Activated CD4-positive, alpha-beta memory T cell treated with anti-CD3 and anti-CD28 coated beads for 36 hours (primary cell): ENCODE measurements at places on chromosomes 6 and 20. TPM values are rescaled to one million over a fixed set of nuclear protein-coding genes. Genes with fewer than 3 reads are reported as not detected.
A peak's percentile ranks its signal among the peaks of the same experiment; 100 is the strongest.

PACSIN1 gene
- 0.40 TPM for total RNA-seq

TTK gene
- total RNA-seq: 39.4 TPM

GLP1R gene
- not detected for total RNA-seq

MEI4 gene
- not detected for total RNA-seq

BPIFB1 gene
- not detected for total RNA-seq

- no peak overlapping the region for H3K27ac ChIP-seq
- H3K4me1 ChIP-seq: no peaks in the 10 kb centered on the region
- H3K36me3 ChIP-seq: no peaks in the 10 kb centered on the region
- DNase-seq: no peak
Observed at GRCh38 chr6:141736104-141736503, 396.6 kb upstream of the GJE1 start.

GRCh38 chr20:40241596-40242343, 447.3 kb downstream of the MAFB start:
- H3K27ac ChIP-seq: no peak overlapping the region
- H3K4me1 ChIP-seq: no peaks in the 10 kb centered on the region
- H3K4me3 ChIP-seq: no peak overlapping the region
- no peaks in the 10 kb centered on the region for H3K36me3 ChIP-seq
- peaks cover 4% of the 10 kb centered on the region for H3K27me3 ChIP-seq

DNA sequence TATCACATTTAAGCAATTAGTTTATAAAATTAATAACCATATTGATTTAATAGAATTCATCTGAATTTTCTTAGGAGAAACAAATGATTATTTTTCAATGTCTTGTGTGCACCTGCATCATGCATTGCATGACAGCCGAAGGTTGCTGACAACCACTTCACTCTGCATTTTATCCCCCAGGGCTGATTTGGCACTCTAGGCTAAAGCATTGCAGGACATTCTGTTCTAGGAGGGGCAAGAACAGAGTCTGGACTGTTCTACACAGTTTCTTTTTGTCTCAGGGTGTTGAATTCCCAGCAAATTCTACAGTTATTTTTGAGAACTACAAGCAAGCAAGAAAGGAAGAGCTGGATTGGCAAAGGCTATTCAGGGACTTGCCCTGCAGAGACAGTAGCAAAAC, 570.4 kb upstream of the EYS start:
- no peak overlapping the region for H3K27ac ChIP-seq
- H3K27me3 ChIP-seq: no peaks in the 10 kb centered on the region
- DNase-seq: no peak
- H3K36me3 ChIP-seq: no peaks in the 10 kb centered on the region
- no peak overlapping the region for H3K4me3 ChIP-seq

DNA sequence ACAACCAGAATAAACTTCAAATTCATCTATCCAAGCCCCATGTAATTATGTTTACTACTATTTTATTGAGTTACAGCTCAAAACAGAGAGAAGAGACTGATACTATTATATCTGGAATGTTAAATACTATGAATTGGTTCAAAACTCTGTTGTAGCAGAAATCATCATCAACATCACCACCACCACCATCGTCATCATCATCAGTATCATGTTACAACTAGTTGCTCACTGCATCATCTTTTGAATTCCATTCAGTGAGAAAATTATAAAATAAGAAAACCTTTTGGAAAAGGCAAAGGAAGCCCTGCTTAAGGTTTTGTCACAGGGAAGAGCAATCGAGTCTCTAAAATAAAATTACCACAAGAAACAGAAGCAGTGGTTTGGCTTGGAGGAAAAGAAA, 36.2 kb upstream of the THEMIS start:
- no peak overlapping the region for H3K4me3 ChIP-seq
- H3K27ac ChIP-seq: no peak overlapping the region
- DNase-seq: no peak
- no peaks in the 10 kb centered on the region for H3K27me3 ChIP-seq
- H3K4me1 ChIP-seq: peaks cover 51% of the 10 kb centered on the region

DNA sequence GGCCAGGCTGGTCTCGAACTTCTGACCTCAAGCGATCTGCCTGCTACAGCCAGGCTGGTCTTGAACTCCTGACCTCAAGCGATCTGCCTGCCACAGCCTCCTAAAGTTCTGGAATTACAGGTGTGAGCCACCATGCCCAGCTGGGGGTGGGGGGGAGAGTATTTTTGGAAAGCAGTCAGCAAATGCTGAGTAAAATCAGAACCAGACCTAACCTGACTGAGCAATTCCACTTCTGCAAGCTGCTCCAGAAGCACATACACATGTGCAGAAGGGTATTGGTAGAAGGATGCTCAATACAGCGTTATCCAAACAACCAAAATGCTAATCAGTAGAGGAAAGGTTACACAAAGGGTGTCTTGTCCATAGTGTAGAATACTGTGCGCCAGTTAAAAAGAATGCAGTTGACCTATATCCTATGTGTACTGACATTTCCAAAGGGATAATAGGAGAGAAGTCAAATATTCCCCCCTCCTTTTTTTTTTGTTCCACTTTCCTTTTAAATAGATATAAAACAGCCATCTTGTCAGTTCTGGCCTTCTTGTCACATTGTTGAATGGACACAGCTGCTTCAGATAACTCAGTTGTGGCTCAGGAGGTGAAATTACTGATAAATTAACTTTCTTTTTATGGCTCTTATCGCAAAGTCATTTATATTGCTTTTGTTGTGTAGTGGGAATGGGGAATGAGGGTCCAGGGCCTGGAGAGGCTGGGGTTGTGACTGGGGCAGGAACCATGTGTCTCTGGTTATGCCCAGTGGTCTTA, 74.6 kb downstream of the DTD1 start:
- no peak overlapping the region for H3K4me3 ChIP-seq
- no peaks in the 10 kb centered on the region for H3K27me3 ChIP-seq
- H3K4me1 ChIP-seq: peaks cover 5% of the 10 kb centered on the region
- peak; percentile 35 for DNase-seq
- H3K27ac ChIP-seq: no peak overlapping the region

- H3K36me3 ChIP-seq: peaks cover 12% of the 10 kb centered on the region
- no peaks in the 10 kb centered on the region for H3K4me1 ChIP-seq
- no peak overlapping the region for H3K4me3 ChIP-seq
- DNase-seq: no peak
Observed at GRCh38 chr6:109834595-109835437, 143.3 kb upstream of the GPR6 start.

- no peaks in the 10 kb centered on the region for H3K36me3 ChIP-seq
- DNase-seq: no peak
- no peak overlapping the region for H3K27ac ChIP-seq
Observed at GRCh38 chr6:157454762-157455714, 74.0 kb downstream of the ZDHHC14 start.

- no peaks in the 10 kb centered on the region for H3K4me1 ChIP-seq
- H3K4me3 ChIP-seq: no peak overlapping the region
- H3K36me3 ChIP-seq: peaks cover 14% of the 10 kb centered on the region
- H3K27me3 ChIP-seq: no peaks in the 10 kb centered on the region
- no peak for DNase-seq
- H3K27ac ChIP-seq: no peak overlapping the region
Observed at GRCh38 chr6:304833-305370, 12.6 kb downstream of the DUSP22 start.

GRCh38 chr6:139020689-139021088, 7.9 kb upstream of the ABRACL start:
- no peak overlapping the region for H3K27ac ChIP-seq
- no peak for DNase-seq
- no peaks in the 10 kb centered on the region for H3K4me1 ChIP-seq
- no peaks in the 10 kb centered on the region for H3K36me3 ChIP-seq
- H3K27me3 ChIP-seq: no peaks in the 10 kb centered on the region
- H3K4me3 ChIP-seq: no peak overlapping the region

- H3K4me1 ChIP-seq: peaks cover 45% of the 10 kb centered on the region
- peaks cover 92% of the 10 kb centered on the region for H3K36me3 ChIP-seq
- H3K4me3 ChIP-seq: no peak overlapping the region
Observed at GRCh38 chr20:49288250-49288751, 10.4 kb upstream of the ZNFX1 start.

- peak overlapping the region; percentile 28 for H3K4me3 ChIP-seq
- H3K27me3 ChIP-seq: no peaks in the 10 kb centered on the region
- H3K4me1 ChIP-seq: peaks cover 71% of the 10 kb centered on the region
Observed at GRCh38 chr6:52304983-52305390, 20.4 kb upstream of the MCM3 start.

GRCh38 chr20:44627364-44628010, 24.0 kb downstream of the ADA start:
- no peak overlapping the region for H3K4me3 ChIP-seq
- H3K36me3 ChIP-seq: peaks cover 30% of the 10 kb centered on the region
- no peaks in the 10 kb centered on the region for H3K27me3 ChIP-seq
- no peak for DNase-seq
- H3K27ac ChIP-seq: no peak overlapping the region

DNA sequence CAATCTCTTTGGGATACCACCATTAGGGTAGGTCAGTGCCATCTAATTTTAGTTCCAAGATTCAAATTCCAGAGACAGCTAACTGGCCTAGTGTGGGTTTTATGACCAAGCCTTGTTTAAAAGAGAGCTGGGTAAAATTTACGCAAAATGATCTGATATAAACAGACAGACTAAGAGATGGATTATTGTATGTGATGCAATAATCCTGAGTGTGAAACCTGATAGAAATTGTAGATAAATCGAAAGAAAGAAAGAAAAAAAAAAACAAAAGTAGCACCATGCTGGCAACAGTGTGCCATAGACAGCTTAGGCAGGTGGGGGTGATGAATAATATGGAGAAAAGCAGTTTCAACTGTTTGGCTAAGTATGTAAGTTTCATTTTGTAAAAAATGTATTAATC, 2.9 kb downstream of the ZNF184 start:
- H3K27ac ChIP-seq: no peak overlapping the region
- no peak overlapping the region for H3K4me3 ChIP-seq

DNA sequence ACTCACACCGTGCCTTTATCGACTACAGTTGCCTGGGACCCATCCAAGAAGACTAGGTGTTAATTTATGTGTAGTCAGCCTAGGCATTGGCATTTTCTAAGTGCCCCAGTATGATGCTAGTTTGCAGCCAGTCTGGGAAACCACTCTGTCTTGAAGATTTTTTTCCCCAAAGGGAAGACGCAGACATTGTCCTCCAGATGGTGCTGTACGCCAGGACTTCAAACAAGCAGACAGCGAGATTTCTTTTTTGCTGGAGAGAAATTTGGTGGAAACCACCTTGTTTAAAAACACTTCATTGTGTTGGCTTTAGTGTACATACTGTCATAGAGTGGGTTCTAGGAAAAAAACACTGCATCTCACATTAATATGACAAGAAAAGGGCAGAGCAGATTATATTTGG, 30.0 kb downstream of the ALDH5A1 start:
- peaks cover 2% of the 10 kb centered on the region for H3K36me3 ChIP-seq
- no peaks in the 10 kb centered on the region for H3K27me3 ChIP-seq
- peak; percentile 13 for DNase-seq
- H3K27ac ChIP-seq: no peak overlapping the region
- no peak overlapping the region for H3K4me3 ChIP-seq
- H3K4me1 ChIP-seq: peaks cover 3% of the 10 kb centered on the region

DNA sequence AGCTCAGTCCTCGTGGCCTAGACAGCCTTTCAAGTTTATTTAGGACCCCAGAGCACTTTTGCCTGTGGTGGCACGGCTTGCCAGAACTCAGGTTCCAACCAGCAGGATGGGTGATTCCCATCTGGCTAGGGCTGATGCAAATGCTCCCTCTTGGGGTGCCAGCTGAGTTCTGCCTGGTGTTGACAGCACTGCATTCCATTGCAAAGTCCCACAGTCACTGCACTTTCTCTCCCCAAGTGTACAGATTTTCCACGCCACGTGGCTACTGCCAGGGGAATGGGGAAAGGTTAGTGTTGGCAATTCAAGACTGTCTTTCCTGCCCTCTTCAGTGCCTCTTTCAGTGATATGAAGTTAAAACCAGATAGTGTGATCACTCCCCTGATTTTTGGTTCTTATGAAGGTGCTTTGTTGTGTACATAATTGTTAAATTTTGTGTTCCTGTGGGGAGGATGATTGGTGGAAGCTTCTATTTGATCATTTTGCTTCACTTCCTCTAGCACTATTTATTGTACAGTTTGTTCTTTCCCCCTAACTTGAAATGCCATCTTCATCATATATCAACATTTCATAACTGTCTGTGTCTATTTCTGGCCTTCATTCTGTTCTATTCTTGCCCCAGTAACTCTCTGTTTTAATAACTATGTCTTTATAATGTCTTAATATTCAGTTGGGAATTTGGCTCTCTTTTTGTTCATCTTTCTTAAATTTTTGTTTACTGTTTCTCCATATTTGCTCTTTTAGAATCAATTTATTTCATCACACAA, 86.2 kb downstream of the CFAP61 start:
- no peak overlapping the region for H3K27ac ChIP-seq
- no peak for DNase-seq
- H3K4me3 ChIP-seq: no peak overlapping the region
- H3K4me1 ChIP-seq: no peaks in the 10 kb centered on the region
- H3K27me3 ChIP-seq: no peaks in the 10 kb centered on the region
- no peaks in the 10 kb centered on the region for H3K36me3 ChIP-seq

- no peaks in the 10 kb centered on the region for H3K4me1 ChIP-seq
- H3K27ac ChIP-seq: no peak overlapping the region
- no peak overlapping the region for H3K4me3 ChIP-seq
Observed at GRCh38 chr6:14190191-14190928, 72.8 kb downstream of the CD83 start.

GRCh38 chr20:39825950-39826349, 863.1 kb downstream of the MAFB start:
- no peak for DNase-seq
- H3K27me3 ChIP-seq: peaks cover 1% of the 10 kb centered on the region
- no peak overlapping the region for H3K27ac ChIP-seq
- H3K4me1 ChIP-seq: no peaks in the 10 kb centered on the region
- no peaks in the 10 kb centered on the region for H3K36me3 ChIP-seq
- H3K4me3 ChIP-seq: no peak overlapping the region

- H3K4me3 ChIP-seq: no peak overlapping the region
- H3K27ac ChIP-seq: no peak overlapping the region
- no peaks in the 10 kb centered on the region for H3K4me1 ChIP-seq
- H3K36me3 ChIP-seq: peaks cover 2% of the 10 kb centered on the region
Observed at GRCh38 chr6:163386329-163386908, 28.1 kb upstream of the QKI start.

GRCh38 chr6:3288711-3289663, 30.2 kb downstream of the PSMG4 start:
- no peak for DNase-seq
- H3K27ac ChIP-seq: no peak overlapping the region
- H3K4me1 ChIP-seq: no peaks in the 10 kb centered on the region

- H3K36me3 ChIP-seq: no peaks in the 10 kb centered on the region
- H3K4me1 ChIP-seq: no peaks in the 10 kb centered on the region
Observed at GRCh38 chr20:12677925-12678324, 330.8 kb upstream of the SPTLC3 start.

GRCh38 chr20:43492101-43492500, 15.4 kb upstream of the L3MBTL1 start:
- H3K4me1 ChIP-seq: peaks cover 5% of the 10 kb centered on the region
- H3K27ac ChIP-seq: peak overlapping the region; percentile 23
- peaks cover 10% of the 10 kb centered on the region for H3K27me3 ChIP-seq
- H3K36me3 ChIP-seq: peaks cover 6% of the 10 kb centered on the region
- no peak overlapping the region for H3K4me3 ChIP-seq
- DNase-seq: no peak

GRCh38 chr6:87968435-87969278, 79.0 kb upstream of the SPACA1 start:
- no peaks in the 10 kb centered on the region for H3K4me1 ChIP-seq
- H3K4me3 ChIP-seq: no peak overlapping the region
- no peak overlapping the region for H3K27ac ChIP-seq
- peaks cover 9% of the 10 kb centered on the region for H3K27me3 ChIP-seq
- DNase-seq: peak; percentile 13
